Amygdala (tissue), 56 donors: ENCODE measurements at places on chromosomes 1 and 21.

GRCh38 chr1:211247921-211248320, 11.2 kb upstream of the RCOR3 start:
- no peak for DNase-seq

DNA sequence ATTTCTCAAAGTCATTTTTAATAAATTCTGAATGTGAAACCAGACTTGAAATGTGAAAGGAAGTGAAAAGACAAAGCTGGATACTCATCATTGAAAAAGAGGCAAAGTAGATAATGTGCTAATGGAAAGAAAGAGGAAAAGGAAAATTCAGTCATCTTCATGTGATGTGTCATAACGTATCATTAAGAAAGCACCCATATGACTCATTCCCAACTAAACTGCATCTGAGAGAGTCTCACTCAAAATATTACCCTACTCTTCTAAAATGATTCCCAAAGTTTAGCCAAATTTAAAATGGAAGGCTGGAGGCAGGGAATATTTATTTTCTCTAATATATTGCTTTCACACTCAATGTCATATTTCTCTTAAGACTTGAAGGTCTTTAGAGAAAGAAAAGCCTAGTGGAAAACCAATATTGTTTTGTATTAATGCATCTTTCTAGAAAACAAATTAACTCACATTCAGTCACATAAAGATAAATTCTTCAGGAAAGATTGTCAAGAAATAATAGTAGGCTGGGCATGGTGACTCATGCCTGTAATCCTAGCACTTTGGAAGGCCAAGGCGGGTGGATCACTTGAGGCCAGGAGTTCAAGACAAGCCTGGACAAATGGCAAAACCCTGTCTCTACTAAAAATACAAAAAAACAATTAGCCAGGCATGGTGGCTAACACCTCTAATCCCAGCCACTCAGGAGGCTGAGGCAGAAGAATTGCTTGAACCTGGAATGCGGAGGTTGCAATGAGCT, 129.9 kb downstream of the SLC30A10 start:
- no peak for DNase-seq

DNA sequence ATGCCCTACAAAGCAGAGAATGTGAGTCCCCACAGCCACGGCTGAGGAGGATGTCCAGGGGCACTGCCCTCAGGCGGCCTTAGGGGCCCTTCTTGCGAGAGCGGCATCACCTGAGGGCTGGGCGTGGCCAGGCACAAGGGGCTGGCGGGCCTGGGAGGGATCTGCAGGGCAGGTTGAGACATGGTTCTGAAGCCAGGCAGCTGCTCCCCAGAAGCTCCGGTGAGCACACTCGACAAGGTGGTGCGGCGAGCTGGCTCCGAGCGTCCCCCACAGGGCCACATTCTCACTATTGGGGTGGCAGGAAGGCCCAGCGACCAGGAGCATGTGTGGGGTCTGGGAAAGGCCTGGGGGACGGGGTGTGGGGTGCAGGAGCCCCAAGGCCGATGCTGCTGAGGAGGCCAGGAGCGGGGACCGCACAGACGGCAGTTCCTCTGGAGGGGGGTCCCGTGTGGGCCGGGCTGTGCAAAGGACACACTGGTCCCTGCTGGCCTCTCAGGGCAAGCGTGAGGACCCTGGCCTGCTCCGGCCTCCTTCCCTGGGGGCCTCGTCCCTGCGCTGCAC, 47.2 kb downstream of the MORN1 start:
- no peak for DNase-seq

DNA sequence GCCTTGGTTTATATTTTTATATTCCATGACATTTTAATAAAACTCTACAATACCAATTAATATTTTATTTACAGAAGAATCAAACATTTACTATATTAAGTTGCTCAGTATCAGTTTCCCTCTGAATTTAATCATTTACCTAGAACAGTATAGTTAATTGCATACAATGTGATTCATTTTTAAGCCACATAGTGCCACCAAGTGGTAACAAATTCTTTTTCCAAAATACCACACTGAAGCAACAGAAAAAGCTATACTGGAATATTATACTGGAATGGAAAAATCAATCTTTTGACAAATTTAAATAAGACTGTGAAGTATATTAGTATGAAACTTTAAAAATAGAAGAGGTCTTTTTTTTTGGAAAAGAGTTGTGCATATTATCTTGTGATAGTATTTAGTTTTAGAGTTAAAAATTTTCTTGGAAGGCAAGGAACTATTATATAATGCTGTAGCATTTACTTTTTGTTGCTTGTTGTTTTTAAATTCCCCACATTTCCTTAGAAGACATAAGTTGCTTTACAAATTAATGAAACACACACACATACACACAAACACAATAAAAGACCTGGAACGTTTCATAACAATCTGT, 57.3 kb downstream of the ZNF644 start:
- no peak for DNase-seq

GRCh38 chr21:25362375-25363267, 244.7 kb downstream of the MRPL39 start:
- no peak for DNase-seq

GRCh38 chr1:150484861-150485260, 2.4 kb upstream of the TARS2 start:
- DNase-seq: no peak

DNA sequence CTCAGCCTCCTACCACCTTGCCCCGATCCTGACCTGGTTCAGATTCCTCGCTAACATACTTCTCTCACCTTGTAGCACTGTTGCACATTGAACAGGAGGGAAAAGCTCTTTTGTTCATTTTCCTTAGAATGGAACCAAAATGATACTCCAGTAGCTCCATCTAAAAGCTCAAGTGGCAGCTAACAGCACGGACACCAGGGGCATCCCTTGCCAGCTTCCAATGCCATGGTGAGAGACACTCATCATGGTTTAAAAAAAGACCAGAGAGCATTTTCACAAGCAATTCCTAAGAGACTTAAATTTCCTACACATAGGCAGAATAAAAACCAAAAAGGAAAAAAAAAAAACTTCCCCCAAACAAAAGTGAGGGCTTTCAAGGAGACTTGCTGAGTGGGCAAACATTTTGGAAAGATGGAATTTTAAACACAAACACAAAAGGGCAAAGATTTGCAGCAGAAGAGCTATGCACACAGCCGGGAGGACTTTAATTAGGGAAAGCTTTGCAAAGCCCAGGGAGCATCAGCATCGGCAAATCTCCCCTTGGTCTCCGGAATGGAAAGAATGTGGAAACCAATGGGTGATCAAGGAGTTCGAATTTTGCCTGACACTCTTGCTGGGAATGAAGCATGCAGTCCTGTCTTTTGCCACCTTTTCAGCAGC, 84.3 kb downstream of the CAPZB start:
- DNase-seq: no peak

DNA sequence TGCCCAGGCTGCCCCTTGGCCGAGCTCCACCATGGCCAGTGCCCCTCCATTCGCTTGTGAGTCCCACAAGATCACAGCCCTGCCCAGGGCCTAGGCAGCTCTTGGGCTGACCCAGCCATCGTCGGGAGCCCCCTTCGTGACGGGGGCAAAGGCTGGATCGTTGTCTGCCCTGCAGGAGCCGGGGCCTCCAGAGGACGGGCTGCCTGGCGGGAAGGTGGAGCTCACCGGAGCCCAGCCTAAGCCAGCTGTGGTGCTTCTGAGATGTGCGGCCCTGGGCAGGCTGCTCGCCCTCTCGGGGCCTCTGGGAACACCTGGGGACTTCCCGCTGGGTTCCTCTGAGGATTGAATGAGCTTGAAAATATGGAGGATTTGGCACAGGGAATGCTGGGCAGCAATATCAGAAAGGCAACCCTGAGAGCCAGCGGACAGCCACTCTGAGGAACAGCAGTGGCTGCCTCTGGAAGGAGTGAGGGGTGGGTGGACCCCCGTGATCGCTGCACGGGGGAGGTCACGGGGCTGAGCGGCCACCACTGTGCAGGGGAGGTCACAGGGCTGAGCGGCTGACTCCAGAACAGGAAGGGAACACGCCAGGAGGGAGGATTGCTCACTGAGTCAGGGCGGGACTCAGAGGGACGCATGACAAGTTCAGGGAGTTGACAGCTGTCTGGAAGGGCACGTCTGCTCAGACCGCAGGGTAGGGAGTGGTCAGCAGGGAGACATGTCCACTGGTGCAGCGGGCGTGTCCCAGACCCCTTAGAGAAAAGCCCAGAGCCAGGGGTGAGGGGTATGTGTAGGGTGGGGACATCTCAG, 19.3 kb downstream of the TP73 start:
- DNase-seq: no peak

GRCh38 chr1:7570311-7570710, 200.8 kb upstream of the VAMP3 start:
- DNase-seq: no peak

DNA sequence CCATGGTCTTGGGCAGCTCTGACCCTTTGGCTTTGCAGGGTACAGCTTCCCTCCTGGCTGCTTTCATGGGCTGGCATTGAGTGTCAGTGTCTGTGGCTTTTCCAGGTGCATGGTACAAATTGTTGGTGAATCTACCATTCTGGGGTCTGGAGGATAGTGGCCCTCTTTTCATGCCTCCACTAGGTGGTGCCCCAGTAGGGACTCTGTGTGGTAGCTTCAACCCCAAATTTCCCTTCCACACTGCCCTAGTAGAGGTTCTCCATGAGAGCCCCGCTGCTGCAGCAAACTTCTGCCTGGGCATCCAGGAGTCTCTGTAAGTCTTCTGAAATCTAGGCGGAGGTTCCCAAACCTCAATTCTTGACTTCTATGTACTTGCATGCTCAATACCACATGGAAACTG, 494.5 kb upstream of the LRRC7 start:
- DNase-seq: no peak

DNA sequence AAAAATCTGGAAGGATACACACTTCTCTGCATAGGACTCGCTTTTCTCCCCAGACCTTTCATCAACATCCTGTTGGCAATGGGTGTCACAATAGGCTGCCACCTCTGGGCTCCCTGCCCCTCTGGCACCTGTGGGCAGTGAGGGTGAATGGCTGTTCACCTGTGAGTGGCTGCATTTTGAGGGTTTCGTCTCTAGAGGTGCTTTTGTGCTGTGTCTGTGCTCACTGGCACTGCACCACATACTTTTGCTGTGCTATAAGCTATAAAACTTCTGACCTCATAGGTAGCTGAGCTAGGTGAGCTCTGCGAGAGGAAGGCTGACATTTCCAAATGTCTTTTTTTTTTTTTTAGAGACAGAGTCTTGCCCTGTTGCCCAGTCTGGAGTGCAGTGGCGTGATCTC, 35.9 kb downstream of the SLC30A1 start:
- no peak for DNase-seq

DNA sequence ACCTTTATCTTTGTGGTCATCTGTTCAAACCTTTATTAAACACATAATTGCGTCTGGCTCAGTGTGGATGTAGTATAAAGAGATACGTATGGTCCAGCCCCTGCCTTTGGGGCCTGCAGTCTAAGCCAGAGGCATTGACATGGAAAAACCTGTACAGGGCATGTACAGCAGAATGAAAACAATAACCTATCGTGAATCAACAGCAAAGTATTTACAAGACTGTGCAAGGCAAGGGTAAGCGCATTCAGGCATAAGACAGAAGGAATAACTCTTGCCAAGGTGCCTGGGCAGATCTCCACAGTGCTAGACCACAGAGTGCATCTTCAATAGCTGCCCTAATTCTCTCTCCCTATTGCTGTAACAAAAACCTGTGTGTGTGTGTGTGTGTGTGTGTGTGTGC, 35.5 kb downstream of the KIRREL1 start:
- no peak for DNase-seq

GRCh38 chr1:18480315-18481189, at the start of gene KLHDC7A:
Gene KLHDC7A, plus strand, starts transcription at chr1:18480930. Its CDS starts 52 bp downstream, at chr1:18480982.
- no peak for DNase-seq

DNA sequence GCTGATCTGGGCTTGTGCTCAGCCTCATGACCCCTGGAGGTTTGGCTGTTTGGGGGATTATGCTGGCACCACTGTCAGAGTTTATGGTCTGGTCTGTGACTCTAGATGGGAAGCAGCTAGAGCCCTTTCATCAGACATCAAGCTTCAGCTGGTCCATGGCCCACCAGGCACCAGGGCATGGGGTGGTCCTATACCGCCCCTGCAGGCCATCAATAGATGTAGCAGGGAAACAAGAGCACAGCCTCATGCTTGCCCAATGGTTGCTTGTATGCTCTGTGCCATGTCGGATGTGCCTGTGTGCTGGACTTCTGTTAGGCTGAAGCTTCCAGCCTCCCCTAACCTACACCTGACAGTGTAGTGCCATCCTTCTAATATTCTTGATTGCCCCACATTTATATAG, 71.1 kb upstream of the CD34 start:
- DNase-seq: no peak

- DNase-seq: no peak
These were observed 41.0 kb downstream of the ATP2B4 start for GRCh38 chr1:203667616-203668015.

DNA sequence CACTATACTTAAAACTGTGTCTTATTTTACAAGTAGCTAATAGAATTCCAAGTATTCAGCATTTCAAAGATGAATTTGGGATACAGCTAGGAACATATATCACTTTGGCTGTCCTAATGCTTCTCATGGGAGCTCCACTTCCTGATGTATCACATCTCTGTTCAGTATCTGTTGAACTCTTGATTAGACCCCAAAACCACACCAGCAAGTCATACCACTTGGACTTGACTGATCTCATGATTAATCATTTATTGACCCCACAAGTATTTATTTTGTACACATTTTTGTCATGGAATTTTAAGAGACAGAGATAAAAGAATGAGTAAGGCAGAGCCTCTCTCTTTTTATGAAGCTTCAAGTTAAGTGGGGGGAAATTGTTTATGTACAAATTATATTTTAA, 30.0 kb downstream of the TMPRSS15 start:
- no peak for DNase-seq

DNA sequence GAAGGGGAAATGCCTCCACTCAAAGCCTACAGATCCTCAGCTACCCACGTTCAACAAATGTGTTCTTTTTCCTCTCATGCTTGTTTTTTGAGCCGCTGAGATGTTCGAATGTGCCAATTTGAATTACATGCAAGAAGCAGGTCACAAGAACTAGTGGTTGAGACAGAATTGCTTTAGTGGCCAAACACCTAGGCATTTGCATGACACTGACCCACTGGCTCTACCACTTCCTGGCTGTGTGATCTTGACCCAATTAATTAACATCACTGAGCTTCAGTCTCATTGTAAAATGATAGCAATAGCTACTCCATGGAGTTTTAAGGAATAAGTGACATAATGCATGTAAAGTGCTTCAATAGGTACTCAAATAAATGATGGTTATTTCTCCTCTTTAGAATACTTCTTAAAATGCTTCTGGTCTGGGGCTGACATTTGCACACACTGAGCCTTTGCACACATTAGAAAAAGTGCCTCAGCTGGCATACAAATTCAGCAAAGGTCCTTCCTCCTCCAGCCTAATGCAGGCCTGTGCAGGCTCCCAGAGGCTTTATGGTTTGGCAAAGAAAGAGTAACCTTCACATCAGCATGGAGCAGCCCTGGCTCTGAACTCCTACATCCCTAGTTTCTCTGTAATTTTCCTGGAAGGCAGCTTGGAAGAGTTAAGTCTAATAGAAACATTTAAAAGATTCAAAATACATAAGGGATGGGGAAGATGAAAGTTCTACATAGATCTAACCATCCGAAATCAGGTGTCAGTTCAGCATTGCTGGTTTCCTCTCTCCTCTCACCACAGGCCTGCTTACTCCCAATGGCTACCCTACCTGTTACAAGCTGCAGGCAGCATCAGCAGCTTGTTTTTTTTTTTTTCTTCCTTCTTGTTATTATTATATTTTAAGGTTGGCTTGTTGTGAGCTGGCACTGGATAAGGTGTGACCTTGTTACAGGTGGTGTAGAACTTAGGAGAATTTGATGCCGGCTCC, 107.4 kb downstream of the TBX19 start:
- no peak for DNase-seq

- no peak for DNase-seq
These were observed 12.0 kb downstream of the MIIP start for GRCh38 chr1:12031039-12031980.

GRCh38 chr1:245510144-245510543, 355.4 kb downstream of the KIF26B start:
- no peak for DNase-seq

GRCh38 chr1:110387048-110387754, 3.6 kb downstream of the SLC16A4 start:
- no peak for DNase-seq
